ENCODE measurements at places on chromosomes 3 and 15.

GRCh38 chr3:111776827-111777483 is 82.1 kb upstream of the PHLDB2 start:
- no peak for DNase-seq

- DNase-seq, result no peak
Observed at GRCh38 chr3:141860086-141860669, 16.3 kb upstream of the ATP1B3 start.

GRCh38 chr15:81043281-81043934 is 42.7 kb downstream of the TLNRD1 start:
- no peak for DNase-seq

DNA sequence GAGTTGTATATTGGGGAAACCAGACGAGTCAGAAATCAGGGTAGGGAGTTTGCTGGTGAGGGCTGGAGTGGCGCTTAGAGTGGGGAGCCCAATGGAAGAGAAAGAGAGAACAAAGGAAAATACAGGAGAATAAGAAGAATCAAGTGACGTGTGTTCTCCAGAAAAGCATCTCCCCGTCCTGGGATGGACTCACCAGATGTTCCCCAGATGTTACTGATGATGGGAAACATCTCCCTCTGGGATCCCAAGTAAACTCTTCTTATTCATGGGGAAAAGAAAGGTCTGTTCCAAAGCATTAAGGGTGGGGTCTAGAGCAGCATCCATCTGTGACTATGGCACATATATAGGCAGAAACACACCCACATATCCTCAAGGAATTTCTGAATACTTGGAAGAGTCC is 3.0 kb upstream of the CSRNP1 start:
- no peak for DNase-seq

- DNase-seq, result no peak
Observed at GRCh38 chr3:158863247-158863646, 61.4 kb downstream of the MFSD1 start.

GRCh38 chr3:129645286-129645685 is 38.8 kb upstream of the PLXND1 start:
- no peak for DNase-seq

DNA sequence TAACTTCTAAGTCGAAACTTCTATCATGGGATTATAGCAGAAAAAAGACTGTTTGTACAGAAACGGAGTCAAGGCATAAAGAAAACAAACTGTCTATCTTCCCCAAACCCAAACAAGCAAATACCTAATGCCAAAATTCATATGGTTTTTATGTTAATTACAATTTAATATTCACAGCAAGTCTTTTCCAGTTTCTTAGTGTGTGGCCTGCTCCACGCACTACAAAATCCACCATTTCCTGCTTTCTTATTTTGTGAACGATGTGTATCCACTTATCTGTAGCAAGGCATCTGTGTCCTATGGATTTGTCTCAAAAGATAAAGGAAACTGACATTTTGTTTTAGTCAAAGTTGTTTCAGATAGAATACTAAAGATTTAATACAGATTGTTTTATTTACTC is 588.0 kb upstream of the CCDC54 start:
- DNase-seq, result no peak

GRCh38 chr3:37137516-37137915 is 36.9 kb downstream of the LRRFIP2 start:
- DNase-seq, result no peak

- peak; percentile 64 for DNase-seq
Observed at GRCh38 chr3:115146032-115146417, 1.1 kb downstream of the ZBTB20 start.

DNA sequence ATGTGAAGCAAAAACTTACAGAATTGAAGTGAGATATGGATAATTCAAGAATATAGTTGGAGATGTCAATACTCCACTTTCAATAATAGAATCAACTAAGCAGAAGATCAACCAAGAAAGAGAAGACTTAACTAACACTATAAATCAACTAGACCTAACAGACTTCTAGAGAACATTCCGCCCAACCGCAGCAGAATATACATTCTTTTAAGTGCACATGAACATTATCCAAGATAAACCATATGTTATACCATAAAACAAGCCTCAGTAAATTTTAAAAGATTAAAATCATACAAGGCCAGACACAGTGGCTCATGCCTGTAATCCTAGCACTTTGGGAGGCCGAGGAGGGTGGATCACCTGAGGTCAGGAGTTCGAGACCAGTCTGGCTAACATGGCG is 5.5 kb upstream of the TEX55 start:
- no peak for DNase-seq

GRCh38 chr15:40238532-40239403 is at the start of gene PAK6:
PAK6 (plus strand) TSS chr15:40239063; CDS start chr15:40264786, 25,723 bp downstream.
- DNase-seq, result peak; percentile 50

DNA sequence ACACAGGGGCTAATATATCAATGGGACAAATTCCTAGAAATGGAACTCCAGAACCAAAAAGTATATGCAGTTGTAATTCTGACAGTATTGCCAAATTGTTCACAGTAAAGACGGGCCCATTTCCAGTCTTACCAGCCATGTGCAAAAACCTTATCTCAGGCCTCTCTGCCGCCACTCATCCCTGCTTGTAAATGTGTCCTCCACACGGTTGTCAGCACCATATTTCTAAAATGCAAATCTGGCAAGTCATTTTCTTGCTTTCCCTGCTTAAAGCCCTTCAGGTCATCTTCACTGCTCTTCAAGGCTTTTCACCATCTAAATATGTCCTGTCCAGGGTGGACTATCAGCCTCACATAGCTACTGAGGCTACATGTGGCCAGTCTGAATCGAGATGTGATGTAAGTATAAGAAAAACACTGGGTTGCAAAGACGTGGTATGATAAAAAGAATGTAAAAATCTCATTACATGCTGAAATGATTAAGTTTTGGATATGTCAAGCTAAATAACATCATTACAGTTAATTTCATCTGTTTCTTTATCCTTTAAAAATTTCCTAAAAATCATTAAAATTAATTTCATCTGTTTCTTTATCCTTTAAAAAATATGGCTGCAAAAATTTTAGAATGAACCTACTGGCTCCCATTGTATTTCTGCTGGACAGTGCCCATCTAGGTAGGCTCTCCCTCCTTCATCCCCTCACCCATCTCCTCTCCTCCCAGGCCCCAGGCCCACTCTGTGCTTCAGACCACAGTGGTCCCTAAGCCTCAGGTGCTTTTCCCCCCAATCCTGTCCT is 980 bp downstream of the PARP9 start:
- DNase-seq, result no peak

GRCh38 chr15:56963710-56964109 is 45.3 kb downstream of the TCF12 start:
- peak; percentile 31 for DNase-seq

- DNase-seq, result peak; percentile 76
Observed at GRCh38 chr15:101156509-101157159, 95.2 kb downstream of the CHSY1 start.

- no peak for DNase-seq
Observed at GRCh38 chr3:33401781-33402180, 38.4 kb downstream of the UBP1 start.

DNA sequence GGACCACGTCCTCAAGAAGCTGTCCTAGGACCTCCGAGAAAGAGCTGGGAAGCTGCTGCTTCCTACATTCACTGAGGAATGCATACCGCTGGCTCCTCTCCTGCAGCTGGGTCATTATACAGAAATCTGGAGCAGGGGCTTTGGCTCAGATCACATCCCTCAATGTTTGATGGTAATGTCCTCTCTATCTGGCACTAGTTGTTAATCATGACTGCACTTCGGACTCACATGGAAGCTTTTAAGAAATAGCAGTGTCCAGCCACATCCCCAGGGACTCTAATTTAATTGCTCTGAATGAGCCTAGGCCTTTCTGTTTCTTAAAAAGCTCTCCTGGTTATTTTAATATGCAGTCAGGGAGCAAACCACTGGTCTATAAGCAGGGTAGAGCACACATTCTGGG is 25.7 kb upstream of the MYRIP start:
- peak; percentile 26 for DNase-seq

DNA sequence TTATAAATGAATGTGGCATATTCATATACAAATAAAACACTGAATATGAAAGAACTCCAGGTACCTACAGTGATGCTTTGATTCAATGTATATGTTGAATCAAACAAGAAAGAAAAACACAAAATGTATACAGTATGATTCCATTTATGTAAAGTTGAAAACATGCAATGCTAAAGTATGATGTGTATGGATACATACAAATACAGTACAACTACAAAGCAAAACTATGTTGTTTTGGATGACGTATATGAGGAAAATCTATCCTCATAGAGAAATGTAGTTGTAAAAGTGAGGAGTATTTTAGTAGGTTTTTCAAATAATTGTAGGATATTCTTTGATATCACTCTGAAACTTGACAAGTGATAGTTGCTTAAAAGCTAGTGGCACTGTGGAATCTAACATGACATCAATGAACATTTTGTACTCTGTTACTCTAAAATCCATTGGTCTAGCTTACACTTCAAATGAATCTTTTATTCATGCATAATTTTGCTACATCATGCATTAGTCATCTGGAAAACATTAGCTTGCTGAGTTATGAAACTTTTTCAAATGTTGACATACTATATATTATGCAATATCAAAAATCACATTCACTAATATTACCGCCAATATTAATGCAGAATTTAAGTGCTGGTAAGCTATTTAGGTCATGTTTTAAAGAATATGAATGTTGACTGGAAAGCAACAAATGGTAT is 278.1 kb upstream of the CHRNA7 start:
- DNase-seq, result no peak

DNA sequence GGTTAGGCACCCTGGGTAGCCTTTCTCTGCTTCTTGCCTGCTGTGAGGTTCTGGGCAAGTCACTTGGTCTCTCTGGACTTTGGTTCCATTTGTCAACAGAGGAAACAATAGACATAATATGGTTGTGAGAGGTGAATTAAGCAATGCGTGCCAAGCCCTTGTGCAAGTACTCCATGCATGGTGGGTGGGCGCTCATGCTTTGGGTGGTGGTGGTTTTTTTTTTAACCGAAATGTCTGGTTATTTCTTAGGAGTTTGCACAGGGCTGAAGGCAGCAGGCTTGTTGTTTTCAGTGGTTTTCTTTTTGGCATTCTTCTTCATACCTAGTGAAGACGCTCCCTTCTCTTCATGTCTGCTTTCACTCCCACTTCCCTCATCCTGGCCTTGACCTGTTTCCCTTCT is 84.2 kb upstream of the LRTM1 start:
- no peak for DNase-seq

- DNase-seq, result no peak
Observed at GRCh38 chr3:38150780-38151528, 12.5 kb downstream of the MYD88 start.

DNA sequence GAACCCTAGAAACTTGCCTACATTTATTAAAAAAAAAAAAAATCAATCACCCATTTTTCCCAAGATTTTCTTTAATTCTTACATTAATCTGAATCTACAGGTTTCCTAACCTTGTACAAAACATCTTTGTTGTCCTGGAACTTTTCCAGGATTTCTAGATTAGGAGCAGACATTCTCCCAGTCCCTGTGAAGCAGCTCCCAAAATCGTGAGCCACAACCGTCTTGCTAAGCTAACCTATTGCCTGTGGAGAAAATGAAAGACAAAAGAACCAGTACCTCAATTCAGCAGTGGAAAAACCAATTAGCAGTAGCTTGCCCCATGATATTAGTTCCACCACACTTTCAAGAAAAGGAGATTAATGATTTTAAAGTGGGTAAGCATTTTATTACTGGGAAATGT is 522.1 kb downstream of the UNC13C start:
- DNase-seq, result no peak

GRCh38 chr15:40353697-40354096 is 2.9 kb downstream of the PHGR1 start:
- DNase-seq, result no peak

- DNase-seq, result no peak
Observed at GRCh38 chr3:64766440-64766839, 78.6 kb upstream of the ADAMTS9 start.

DNA sequence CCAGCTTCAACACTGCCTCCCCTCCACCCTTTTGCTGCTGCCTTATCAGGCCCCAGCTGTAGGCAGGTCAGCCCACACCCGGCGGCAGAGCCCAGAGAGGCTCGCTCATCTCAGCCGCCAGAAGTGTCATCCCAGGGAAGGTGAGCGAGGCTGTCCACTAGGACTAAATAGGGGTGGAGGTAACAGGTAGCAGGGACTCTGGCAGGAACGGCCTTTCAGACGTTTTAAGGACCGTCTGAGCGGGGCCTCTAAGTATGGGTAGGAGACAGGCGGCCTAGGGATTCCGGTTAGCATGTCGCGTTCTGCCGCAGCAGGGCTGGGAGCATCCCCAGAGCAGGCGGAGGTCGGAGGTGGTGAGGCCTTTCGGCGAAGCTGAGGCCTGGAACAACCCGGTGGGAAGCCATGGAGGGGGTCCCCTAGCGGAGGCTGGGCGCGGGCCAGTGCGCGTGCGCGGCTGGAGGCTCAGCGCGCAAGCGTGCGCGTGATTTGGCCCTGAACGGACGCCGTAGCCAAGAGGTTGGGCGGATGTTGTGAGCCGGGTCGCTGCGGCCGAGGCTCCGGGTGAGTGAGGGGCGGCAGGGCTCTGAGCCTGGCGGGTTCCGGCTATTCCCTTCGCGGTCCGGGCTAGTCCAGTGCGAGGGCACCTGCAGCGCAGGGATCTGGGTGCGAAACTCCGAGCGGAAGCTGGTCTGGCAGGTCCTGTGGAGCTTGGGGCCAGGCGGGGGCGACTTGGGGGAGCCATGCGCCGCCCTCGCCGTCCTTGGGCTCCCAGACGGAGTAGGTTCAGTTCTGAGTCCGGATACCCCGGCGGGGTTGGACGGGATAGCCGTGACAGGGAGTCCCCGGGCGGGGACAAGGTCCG is at the start of the genes MST1 and RNF123:
Gene MST1 (minus strand): TSS at position 429 of the 862 bp plus-strand sequence. CDS start 783 bp downstream, outside the sequence.
Gene RNF123 (plus strand): TSS at position 512 of the 862 bp plus-strand sequence. CDS start 1,609 bp downstream, outside the sequence.
- DNase-seq, result peak; percentile 95

GRCh38 chr3:188042466-188042865 is 111.5 kb upstream of the LPP start:
- no peak for DNase-seq

DNA sequence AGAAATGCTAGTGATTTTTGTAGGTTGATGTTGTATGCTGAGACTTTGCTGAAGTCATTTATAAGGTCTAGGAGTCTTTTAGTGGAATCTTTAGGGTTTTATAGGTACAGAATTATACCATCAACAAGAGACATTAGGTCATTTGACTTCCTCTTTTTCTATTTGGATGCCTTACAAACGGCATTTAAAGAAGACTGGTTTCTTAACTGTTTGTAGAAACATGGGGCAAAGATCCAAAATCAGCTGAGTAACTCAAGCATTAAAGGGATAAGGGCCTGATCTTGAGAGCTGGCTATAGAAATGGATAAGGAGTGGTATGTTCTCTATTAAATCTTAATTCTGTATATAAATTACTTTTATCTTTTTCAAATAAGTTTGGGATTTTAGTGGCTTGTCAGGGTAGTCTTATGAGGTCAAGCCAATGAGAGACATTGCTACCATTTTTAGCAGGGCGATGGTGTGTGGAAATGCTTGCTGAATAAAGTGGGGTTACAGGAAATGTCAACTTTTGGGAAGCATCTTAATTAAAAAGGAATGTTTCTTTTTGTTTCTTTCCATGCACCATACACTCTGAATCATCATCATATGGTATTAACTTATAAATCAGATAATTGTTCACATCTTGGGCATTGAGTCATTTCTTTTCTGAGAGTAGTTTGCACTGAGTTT is 197.7 kb upstream of the GBE1 start:
- no peak for DNase-seq

GRCh38 chr3:120614765-120615164 is 18.6 kb downstream of the NDUFB4 start:
- no peak for DNase-seq

GRCh38 chr3:193509103-193509965 is 45.4 kb downstream of the ATP13A4 start:
- no peak for DNase-seq
